ENCODE measurements at places on chromosomes 4 and X. TPM values are rescaled to one million over a fixed set of nuclear protein-coding genes. Genes with fewer than 3 reads are reported as not detected.

QRFPR gene
- not detected for total RNA-seq

GRCh38 chr4:185113340-185113739 lies 29.7 kb upstream of the SLC25A4 start:
- H3K27me3 ChIP-seq = no peaks in the 10 kb centered on the region
- H3K36me3 ChIP-seq = no peaks in the 10 kb centered on the region
- H3K4me3 ChIP-seq = no peak overlapping the region
- H3K27ac ChIP-seq = no peak overlapping the region

TKTL1 gene
- 0.26 TPM for total RNA-seq

DNA sequence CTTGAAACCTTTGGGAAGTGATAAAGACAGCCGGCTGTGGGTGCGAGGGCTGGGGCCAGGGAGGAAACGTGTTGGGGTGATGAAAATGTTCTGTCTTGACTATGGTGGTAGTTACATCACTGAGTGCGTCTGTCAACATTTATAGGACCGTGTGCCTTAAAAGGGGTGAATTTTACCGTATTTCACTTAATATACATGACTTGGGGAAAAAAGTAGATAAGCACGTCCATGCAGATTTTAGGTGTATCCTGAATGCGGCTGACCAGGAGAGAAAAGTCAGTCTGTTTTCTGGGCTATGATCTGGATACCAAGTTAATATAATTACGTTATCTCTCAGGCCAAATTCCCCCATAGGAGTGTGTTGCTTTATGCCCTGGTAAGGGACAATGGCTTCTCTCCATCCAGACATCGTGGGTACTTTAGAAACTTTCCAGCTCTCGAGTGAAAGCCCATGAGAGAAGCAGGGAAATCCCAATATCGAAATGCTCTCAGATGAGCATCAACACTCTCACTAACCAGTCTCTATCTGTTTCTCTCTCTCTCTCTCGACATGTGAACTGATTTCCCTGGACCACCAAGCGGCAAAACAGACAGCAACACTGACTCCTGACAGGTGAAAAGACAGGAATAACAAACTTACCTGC lies 71.5 kb downstream of the IRF2 start:
- no peak for DNase-seq
- H3K4me1 ChIP-seq = no peaks in the 10 kb centered on the region
- H3K27me3 ChIP-seq = no peaks in the 10 kb centered on the region

- H3K4me3 ChIP-seq = no peak overlapping the region
- H3K27ac ChIP-seq = no peak overlapping the region
- H3K36me3 ChIP-seq = no peaks in the 10 kb centered on the region
- peaks cover 2% of the 10 kb centered on the region for H3K4me1 ChIP-seq
- H3K27me3 ChIP-seq = no peaks in the 10 kb centered on the region
Measured at GRCh38 chr4:8163026-8163425, 4.4 kb upstream of the ABLIM2 start.
